Psoas muscle (tissue), 8 donors: ENCODE measurements at places on chromosomes 6 and 20.

- no peak for DNase-seq
Observed at GRCh38 chr6:127185437-127185995, 67.0 kb downstream of the RSPO3 start.

- peak; percentile 55 for DNase-seq
Observed at GRCh38 chr20:63534831-63535651, 2.1 kb downstream of the PTK6 start.

DNA sequence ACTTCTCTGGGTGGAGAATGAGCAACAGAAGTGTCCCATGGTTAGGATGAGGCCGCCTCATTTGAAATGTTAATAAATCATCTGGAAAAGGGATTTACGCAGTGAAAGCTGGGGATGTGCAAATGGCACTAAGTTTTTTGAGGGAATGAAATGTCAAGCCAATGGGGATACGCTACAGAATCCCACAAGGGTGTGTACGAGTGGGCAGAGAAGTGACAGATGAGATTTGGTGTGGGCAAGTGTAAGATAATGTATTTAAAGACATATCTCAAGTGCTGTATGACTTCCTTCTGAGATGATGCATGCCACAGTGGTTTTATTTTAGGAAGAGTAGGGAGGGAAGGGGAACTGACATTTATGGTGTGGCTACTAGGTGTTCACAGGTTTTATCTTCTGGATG is 100.6 kb downstream of the LRFN2 start:
- DNase-seq = no peak

GRCh38 chr6:95244751-95245150 is 332.6 kb upstream of the MANEA start:
- DNase-seq = no peak

DNA sequence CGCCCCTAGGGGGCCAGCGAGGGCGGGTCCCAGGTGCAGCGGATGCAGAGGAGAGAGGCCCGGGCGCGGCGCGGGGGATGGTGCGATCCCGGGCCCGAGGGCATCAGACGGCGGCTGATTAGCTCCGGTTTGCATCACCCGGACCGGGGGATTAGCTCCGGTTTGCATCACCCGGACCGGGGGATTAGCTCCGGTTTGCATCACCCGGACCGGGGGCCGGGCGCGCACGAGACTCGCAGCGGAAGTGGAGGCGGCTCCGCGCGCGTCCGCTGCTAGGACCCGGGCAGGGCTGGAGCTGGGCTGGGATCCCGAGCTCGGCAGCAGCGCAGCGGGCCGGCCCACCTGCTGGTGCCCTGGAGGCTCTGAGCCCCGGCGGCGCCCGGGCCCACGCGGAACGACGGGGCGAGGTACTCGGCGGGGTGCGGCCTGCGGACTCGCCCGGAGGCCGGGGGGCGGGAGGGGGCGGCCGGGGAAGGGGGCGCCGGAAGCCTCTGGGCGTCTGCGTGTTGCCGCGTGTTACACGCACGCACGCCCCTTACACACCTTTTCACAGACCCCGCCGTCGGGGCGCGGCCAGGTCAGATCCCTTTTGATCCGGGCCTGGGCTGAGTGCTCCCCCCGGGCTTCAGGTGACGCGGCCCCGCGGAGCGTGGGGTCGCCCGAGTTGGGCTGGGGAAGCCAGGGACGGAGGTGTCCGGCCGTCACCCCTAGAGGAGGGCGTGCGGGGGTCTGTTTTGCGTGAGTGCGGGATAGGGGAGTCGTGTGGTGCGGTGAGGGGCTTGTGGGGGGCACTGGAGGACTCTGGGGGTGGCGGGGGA is 412 bp downstream of the TRIB3 start:
- peak; percentile 63 for DNase-seq
